ENCODE measurements at places on chromosomes 5 and 9.

GRCh38 chr9:87309236-87309635 lies 188.4 kb upstream of the DAPK1 start:
- no peak for DNase-seq

DNA sequence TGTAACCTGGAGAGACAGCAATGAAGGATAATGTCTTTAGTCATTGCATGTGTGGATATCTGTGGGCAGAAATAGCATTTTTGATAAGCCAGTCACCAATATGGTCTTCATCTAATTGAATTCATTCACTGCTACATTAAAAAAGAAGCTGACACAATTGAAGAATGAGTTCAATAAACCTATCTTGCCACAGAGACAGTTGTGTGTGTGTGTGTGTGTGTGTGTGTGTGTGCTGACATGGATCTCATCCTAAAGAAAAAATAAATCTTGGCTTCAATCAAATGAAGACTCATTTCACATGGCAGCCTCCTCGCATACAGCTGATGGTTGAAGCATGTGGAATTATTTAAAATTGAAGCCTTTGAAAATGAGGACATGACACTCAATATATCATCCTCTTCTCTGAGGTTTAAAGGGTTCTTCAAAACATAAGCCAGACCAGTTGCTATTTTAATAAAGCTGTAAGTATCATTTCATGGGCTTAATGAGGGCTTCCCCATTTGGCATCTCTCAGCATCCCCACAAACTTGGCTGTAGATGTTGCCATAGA lies 118.5 kb upstream of the PTPN3 start:
- DNase-seq, result no peak

DNA sequence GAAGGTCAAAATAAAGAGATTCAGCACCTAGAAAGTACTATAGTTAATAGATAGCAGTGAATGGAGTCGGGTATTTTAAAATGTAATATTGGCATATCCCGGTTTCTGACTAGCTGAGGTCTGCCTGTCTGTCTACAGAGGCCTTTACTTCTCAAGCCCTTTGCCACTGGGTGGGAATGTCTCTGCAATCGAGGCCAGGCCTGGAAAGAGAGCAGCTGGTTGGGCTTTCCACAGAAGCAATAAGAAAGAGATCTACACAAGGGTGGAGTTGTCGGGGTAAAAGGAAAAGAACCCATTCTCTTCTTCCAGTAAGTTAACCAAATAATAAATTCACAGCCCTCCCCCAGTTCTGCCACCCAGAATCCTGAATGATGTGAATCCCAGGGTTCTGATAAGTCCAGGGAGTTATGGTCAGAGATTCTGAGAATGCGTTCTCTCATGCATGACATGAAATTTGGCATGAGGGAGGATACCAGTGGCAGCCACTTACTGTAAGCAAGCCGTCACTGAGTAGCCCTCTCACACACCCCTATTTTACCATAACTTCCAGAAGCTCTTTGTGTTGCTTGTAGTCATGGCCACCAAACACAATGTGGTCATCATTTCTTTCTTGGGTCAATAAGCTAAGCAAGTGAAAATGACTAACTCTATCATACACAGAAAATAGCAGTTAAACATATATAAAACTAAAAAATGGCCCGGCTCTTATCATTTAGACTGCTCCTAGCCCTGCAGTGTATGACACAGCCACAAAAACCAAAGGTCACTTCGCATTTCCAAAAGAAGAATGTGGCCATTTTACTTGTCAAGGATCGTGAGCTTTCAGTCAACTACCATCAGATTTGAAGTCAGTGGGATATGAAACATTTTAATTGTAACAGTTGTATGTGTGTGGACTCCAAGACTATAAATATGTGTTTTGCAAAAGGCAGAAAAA lies 185.0 kb downstream of the GLIS3 start:
- no peak for DNase-seq

DNA sequence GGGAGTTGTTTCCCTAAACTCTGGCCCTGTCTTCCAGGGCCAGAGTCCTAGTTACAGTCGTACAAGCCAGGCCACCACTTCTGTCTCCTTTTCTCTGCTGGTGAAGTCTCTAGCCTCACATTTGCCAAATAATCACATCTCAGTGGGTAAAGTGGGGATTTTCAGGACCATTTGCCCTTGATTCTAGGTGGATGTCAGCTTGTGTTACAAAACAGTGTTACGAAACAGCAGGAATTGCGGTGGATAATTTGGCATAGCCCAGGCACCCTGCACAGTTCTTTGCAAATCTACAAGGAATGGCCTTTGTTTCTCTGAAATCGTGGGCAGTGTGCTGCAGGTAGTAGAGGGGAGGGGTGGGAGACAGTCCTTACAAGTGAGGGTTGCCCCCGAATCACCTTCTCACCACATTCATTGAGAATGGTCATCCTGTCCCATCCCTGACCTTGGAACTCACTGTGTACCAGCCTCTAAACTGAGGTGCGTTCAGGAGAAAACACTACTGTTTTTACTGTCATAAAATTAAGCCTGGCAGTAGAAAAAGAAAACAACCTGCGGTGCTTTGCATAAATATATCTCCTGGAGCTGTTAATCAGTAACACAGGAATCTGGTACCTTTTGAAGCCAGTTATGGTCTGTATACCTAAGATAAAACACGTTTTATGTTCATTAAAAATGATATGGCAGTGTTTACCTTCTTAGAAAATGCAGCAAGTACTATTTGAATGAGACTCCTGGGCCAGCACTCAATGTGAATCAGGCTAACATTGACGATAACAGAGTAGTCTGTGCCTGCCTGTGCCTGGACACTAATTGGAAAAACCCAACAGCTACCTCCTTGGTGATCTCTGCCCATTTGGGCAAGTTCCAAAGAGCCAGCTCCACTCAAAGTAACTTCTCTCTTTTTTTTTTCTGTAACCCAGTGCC lies 44.3 kb downstream of the CYSTM1 start:
- no peak for DNase-seq

DNA sequence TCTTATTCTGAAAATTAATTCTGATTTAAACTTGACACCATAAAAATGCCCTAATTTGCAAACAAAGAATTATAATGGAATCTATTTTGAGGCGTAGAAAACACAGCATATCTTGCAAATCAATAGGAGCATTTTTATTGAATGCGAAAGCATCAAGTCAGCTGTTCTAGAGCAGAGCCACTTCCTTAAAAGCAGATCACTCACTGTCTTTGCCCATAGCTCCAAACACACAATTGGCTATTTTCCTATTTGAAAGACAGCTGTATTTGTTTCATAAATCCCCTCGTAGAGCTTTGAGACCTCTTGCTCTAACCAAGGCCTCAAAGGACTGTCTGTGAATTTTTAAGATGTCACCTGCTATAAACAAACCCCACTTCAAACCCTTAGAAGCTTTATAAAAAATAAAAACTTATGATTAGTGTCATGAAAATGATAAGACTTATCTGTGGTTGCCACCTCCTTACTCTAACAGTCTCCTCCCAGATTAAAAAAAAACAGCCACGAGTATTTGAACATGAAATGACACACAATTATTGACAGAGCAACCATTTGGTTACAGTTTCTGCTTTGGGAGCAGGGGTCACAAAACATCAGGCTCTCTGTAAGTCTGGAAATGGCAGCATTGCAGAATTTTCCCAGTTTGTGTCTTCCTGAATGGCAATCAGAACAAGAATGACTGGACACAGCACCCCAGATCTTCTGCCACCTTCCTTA lies 75.6 kb upstream of the RASEF start:
- DNase-seq, result no peak
